Activated CD4-positive, alpha-beta T cell treated with anti-CD3 and anti-CD28 coated beads, Interleukin-2, amount 10 ng/mL, durations not matched to agents 24 days and 14 days (primary cell): ENCODE measurements at places on chromosomes 12 and 14.
A peak's percentile ranks its signal among the peaks of the same experiment; 100 is the strongest.

DNA sequence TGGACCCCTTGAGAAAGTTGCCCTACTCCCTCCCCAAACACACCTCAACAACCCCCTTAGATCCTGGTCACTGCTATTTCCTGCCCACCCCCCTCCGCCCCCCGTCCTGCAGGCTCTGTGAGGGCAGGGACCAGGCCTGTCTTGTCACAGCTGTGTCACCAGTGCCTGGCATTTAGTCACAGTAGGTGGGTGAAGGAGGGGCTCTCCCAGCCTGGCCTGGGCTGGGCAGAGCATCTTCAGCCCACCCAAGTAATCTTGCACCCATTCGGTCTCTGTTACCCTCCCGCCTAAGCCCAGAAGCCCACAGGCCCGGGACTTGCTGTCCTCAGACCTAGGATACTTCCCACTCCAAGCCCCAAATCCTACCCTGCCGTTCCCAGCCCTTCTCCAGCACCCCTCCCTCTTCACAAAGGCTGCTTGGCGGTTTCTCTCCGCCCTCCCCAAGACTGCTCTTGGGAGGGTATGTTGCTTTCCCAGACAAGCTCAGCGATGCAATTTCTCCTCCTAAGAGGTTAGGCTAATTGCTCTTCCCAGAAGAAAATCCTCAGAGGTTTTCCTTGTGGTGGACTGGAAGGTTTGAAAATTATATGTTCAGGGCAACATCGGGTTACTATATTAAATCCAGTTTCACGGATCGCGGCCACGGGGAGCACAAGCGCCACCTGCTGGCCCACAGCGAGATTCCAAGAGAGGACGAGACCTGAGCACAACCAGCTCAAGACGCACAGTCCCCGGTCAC is 50.8 kb upstream of the ZFP36L1 start:
- peak; percentile 92 for DNase-seq

DNA sequence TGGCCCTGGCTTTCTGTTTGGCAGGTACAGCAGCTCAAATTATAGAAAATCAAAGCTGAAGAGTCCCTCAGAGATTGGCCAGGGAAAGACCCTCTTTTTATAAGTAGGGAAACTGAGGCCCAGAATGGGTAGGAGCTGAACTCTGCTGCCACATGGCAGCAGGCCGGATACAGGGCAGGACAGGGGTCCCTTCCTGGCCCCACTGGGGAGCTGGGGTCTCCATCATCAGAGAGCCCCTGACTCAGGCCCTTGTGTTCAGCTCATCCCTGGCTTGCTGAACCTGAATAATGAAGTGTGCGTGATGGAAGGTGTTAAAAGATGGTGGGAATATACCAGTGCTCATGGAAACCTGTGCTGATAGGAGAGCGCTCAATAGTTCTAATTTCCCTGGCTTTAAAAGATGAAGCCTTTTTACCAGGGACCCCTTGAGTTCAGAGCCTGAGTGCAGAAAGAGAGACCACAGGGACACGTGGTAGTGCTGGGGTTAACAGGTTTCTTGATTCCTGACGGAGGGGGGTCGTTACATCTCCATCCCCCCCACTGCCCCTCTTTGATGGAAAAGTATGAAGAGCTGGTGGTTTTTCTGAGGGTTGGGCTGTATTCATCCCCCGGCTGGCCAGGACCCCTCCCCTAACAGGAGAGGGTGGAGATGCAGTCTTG is 4.4 kb downstream of the DLK1 start:
- DNase-seq = no peak

- DNase-seq = no peak
These were observed 15.4 kb downstream of the DGLUCY start for GRCh38 chr14:91129261-91129660.

DNA sequence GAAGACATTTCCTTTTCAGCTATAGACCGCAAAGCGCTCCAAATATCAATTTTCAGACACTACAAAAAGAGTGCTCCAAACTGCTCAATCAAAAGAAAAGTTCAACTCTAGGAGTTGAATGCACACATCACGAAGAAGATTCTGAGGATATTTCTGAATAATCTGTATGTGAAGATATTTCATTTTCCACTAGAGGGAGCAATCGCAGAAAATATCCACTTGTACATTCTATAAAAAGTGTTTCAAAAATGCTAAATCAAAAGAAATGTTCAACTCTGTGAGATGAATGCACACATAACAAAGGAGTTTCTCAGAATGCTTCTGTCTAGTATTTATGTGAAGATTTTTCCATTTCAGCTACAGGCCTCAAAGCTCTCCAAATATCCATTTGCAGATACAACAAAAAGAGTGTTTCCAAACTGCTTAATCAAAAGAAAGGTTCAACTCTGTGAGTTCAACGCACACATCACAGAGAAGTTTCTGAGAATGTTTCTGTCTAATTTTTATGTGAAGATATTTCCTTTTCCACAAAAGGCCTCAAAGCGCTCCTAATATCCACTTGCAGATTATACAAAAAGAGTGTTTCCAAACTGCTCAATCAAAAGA is 643.8 kb upstream of the ALG10B start:
- DNase-seq = no peak

- no peak for DNase-seq
These were observed 30.0 kb downstream of the DGLUCY start for GRCh38 chr14:91143862-91144261.

DNA sequence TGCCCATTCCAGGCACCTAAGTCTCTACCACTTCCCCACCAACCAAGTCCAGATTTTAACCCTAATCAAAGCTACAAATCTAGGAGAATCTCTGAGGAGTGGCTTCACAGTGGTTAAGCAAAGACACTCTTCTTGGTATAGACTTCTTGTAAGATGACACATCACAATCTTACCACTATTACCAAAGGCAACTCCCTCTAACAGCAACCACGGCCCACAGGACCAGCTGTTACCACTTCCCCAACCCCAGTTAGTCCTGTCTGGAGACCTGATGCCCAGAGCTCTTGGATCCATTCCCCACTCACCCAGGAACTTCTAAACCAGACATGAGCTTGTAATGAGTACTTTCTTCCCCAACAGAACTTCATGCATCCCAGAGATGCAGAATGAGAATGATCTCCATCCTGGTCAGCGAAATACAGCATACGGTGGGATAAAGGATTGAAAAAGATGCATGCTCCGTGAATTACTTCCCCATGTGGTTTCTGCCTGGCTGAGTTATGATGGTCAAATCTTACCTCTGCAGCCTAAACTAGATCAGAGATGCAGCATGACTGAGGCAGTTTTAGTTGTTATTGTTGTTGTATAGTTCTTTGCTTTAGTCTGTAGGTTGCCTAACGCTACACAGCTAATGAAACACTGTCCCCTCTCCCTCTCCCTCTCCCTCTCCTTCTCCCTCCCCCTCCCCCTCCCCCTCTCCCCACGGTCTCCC is 87.7 kb upstream of the FOXN3 start:
- DNase-seq = peak; percentile 69

DNA sequence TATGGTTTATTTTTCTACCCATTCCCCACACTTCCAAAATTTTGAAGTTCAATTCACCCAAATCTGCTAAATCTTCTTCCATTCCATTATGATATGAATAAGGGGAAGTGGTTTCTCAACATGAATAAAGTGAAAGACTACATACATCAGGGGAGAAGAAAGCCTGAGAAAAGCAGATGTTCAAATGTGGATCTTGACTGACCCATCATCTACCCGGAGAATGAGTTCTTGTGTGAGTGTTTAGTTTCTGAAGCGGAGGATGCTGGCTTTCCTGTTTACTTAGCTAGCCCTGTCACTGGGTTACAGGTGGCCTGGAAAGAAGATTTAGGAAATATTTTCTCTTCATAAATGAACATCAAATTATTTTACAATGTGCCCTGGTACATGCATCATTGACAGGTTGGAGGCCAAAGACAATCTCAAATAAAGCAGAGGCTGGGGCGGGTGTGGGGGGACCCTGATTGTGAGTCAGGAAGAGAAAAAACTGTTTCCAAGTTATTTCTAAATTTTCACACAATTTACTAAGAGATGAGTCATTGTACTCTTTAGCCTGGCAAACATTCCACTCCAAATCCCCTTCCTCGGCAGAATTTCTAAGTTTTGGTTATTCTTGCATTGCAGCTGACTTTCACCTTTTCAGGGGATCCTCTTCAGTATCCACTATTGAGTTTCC is 135.6 kb downstream of the SLC25A21 start:
- DNase-seq = no peak

GRCh38 chr12:120835304-120835612 is 68.9 kb downstream of the SPPL3 start:
- no peak for DNase-seq

GRCh38 chr14:45091710-45092109 is 7.8 kb downstream of the PRPF39 start:
- DNase-seq = no peak

GRCh38 chr14:103694572-103695026 is 20.7 kb downstream of the XRCC3 start:
- no peak for DNase-seq

DNA sequence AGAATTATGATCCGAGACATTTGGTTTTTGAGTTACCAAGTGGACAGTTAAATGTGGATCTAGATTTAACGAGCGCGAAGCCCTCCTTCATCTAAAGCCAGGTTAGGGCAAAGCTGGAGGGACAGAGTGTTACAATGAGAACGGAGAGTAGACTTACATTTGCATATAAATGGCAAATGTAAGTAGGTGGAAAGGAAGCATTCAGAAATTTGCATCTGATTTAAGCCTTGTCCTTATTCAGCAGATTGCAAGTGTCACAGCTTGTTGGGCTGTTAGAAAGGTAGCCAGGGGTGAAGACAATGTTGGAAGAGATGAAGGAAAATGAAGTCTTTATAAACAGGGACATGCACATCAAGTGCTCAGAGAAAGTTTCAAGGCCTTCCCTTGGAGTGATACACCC is 806.2 kb downstream of the GALC start:
- no peak for DNase-seq

- no peak for DNase-seq
These were observed 3.1 kb upstream of the CDCA4 start for GRCh38 chr14:105023791-105024480.
